Neural progenitor cell (in vitro differentiated cells): ENCODE measurements at places on chromosomes 5 and 9. TPM values are rescaled to one million over a fixed set of nuclear protein-coding genes. Genes with fewer than 3 reads are reported as not detected.

The PCDHA10 gene
- total RNA-seq: 8.0 and 11.7 TPM in 2 replicates

- no peak for DNase-seq
These were observed 1344.4 kb upstream of the WWC1 start for GRCh38 chr5:166947045-166947444.

- no peak for DNase-seq
These were observed 549.0 kb upstream of the ZNF608 start for GRCh38 chr5:125295405-125295872.

DNA sequence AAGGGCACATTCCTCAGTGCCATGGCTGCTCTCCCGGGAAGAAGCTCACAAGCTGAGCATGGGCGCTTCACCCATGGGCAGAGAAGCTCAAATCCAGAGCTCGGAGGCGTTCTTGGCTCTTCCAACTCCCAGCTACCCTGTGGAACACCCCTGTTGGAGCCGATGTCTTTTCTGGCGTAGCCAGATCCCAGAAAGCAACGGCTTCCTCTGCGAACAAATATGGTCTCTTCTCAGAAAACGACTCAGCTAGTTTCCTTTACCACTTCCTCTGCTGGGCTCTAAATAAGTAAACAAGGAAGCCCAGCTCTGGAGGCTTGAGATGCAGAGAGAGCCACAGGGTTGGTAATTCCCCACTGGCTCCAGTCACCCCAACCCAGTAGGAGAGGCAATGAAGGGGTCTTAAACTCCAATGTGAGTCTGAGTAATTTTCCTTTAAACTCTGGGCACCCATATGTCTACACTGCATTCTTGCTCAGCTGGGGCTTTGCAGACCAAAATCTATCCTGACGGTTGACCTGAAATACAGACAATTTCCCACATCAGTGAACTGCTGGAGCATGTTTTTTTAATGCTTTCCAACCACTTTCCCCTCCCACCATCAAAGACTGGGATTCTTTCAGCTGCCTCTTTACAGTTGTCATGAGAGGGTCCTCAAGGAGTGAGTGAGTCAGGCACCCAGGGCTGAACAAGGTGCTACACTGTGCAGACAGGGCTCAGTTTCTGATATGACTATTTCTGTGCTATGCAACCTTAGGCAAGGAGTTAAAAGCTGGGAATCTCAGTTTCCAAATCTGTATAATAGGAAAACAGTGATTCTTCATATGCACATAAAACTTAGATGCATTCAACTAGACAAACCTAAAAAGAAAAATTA lies at the start of gene LCP2:
Gene LCP2, minus strand, starts transcription at position 189 of the 874 bp plus-strand sequence. Its CDS starts 166 bp downstream, at position 23.
- DNase-seq: no peak

- DNase-seq: no peak
These were observed 18.2 kb downstream of the ATP10B start for GRCh38 chr5:160833806-160834205.

DNA sequence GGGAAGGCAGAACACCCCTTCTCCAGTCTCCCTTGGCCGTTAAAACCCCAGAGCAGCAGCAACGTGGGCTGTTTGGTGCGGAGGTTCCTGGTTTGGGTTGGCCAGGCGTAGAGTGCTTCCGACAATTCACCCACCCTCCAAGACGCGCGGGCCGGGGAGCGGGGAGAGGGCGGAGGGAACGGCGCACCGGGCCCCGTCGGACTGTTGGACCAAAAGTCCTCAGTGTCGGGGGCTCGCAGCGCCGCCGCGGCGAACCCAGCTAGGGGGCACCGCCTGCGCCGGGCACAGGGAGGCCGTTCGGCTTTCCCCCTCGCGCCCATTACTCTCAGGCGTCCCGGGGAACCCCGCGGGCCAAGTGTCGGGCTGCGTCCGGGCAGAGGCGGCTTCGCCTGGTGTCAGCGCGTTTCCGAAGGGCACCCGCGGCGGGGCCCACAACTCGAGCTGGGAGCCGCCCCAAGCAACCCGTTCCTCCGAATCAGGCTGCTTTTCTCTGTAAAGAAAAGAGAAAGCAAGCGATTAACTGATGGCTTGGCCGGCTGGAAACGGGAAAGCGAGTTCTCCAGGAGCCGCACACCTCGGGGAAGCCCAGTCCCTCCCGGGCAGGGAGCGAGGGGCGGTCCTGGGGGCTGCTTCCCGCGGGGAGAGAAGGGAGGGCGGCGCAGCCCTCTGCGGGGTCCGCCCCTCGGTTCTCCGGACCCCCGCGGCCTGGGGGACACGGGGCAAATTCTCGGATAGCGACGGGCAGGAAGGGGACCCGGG lies 145.5 kb downstream of the ERCC6L2 start:
- peak; percentile 64 for DNase-seq

DNA sequence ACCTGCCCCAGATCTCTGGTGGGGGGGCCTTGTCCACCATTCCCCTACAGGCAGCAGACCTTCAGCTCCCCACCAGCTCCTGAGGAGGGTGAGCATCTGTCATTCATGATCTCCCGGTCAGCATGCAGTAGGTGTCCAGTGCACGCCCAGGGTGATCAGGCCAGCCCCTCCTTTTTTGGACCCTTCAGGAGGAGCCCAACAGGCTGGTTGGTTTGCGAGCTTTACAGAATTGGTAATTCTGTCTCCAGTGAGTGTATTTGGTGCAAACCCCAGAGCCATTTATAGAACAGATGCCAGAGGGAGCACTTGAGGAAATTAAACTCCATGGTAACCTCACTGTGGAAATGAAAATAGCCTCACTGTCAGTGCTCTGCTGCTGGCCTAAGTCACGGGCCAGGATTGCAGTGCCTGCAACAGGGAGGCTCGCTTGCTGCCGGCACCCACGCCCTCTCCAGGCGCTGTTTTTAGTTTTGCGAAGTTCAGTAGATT lies 23.4 kb downstream of the WNK2 start:
- DNase-seq: no peak

The CDH9 gene
- 2.4 and 2.8 TPM in 2 replicates for total RNA-seq

The ADAMTSL2 gene
- 0.30 and 0.99 TPM in 2 replicates for total RNA-seq

- DNase-seq: no peak
These were observed 41.5 kb downstream of the C5orf22 start for GRCh38 chr5:31573494-31574142.

The DPYSL3 gene
- 414 and 462 TPM in 2 replicates for total RNA-seq
